Left kidney (tissue), 8 donors: ENCODE measurements at places on chromosomes 2 and 18.

- no peak for DNase-seq
Measured at GRCh38 chr2:168649105-168649504, 153.3 kb upstream of the NOSTRIN start.

GRCh38 chr2:179932786-179933185 lies 71.4 kb upstream of the ZNF385B start:
- no peak for DNase-seq

GRCh38 chr2:223197046-223197445 lies 145.1 kb downstream of the KCNE4 start:
- DNase-seq, result no peak

- DNase-seq, result no peak
Measured at GRCh38 chr2:73827660-73828388, 937 bp upstream of the STAMBP start.

DNA sequence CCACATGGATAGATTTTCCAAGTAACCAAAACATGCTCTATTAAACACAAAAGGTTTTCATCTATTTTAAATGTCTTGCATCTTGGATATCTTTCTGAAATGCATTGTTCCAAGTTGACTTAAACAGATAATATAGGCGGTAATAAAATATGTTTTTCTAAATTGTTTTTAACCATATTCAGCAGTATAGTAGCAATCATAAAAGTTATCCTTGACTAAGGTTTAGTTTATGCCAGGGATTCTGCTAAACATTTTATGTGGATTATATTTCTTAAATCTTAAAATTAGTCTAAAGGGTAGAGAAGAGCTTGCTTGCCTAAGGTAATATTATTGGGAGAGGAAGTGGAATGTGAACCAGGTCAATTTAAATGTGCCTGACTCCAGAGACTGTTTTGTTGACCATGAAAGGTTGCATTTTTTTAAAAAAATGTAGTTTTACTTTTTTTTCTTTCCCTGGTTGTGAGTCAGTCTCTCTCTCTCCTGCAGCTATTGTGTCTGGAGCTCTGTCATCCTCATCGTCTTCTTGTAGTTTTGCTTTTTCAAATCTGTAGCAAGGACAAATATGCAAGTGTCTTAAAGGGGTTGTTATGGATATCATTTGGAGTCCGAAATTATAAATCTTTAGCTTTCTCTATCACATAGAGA lies 309.1 kb upstream of the COL3A1 start:
- DNase-seq, result no peak

DNA sequence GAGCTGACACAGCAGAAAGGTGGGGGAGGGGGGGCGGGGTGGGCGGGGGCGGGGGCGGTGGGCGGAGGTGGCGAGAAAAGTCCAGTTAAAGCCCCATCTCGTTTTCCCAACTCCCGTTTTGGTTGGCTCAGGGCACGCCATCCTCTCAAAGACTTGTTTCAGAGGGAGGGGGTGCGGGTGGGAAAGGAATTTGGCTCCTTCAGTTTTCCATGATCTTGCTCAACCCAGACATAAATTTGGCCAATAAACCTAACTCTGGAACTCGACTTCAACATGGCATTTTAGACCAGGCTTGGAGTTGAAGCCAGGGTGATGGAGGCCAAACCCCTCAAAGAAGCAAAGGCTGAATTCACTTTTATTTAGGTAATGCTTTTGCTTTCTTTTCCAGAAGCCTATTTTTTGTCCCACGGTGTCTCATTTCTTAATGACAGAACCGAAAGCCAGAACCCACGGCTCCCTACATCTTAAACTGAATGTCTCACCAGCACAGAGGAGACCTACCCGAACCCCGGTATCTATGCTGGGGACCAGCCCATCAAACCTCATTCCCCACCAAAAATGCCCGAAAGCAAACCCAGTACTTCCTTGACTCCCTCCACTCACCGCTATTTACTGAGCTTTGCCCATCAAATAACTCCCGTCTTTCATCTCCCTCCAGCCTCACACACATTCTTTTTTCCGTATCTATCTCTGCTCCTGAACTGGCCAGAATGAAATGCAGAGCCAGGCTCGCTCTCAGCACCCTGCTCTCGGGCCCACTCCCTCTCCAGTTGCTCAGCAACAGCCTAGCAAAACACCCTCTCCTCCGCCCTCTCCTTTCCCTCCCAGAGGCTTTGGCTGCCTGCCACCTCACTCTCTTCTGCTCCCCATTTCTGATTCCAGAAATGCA lies 4.3 kb downstream of the IGFBP5 start:
- peak; percentile 85 for DNase-seq

GRCh38 chr18:67194886-67195285 lies 321.6 kb downstream of the DSEL start:
- DNase-seq, result no peak
